ENCODE measurements at places on chromosomes 12 and 14. TPM values are rescaled to one million over a fixed set of nuclear protein-coding genes. Genes with fewer than 3 reads are reported as not detected.
A peak's percentile ranks its signal among the peaks of the same experiment; 100 is the strongest.

GRCh38 chr14:104303705-104304425 lies 165.5 kb downstream of the KIF26A start:
- H3K27me3 ChIP-seq = no peaks in the 10 kb centered on the region
- DNase-seq = no peak
- no peak overlapping the region for H3K4me3 ChIP-seq
- H3K36me3 ChIP-seq = no peaks in the 10 kb centered on the region
- H3K4me1 ChIP-seq = peaks cover 6% of the 10 kb centered on the region

GRCh38 chr14:94364037-94364436 lies 24.4 kb downstream of the SERPINA1 start:
- no peaks in the 10 kb centered on the region for H3K4me1 ChIP-seq
- no peak overlapping the region for H3K27ac ChIP-seq
- H3K4me3 ChIP-seq = no peak overlapping the region
- no peaks in the 10 kb centered on the region for H3K36me3 ChIP-seq
- DNase-seq = no peak

GRCh38 chr14:65413739-65414045 lies 1.2 kb downstream of the FUT8 start:
- no peaks in the 10 kb centered on the region for H3K4me1 ChIP-seq
- no peaks in the 10 kb centered on the region for H3K36me3 ChIP-seq

DPF3 gene
- 26.6 TPM for total RNA-seq

- no peak overlapping the region for H3K4me3 ChIP-seq
- DNase-seq = no peak
- H3K27ac ChIP-seq = no peak overlapping the region
- no peaks in the 10 kb centered on the region for H3K4me1 ChIP-seq
- H3K27me3 ChIP-seq = no peaks in the 10 kb centered on the region
- no peaks in the 10 kb centered on the region for H3K36me3 ChIP-seq
Measured at GRCh38 chr12:75938189-75938588, 93.4 kb downstream of the PHLDA1 start.

CD63 gene
- total RNA-seq = 1,041 TPM

DNA sequence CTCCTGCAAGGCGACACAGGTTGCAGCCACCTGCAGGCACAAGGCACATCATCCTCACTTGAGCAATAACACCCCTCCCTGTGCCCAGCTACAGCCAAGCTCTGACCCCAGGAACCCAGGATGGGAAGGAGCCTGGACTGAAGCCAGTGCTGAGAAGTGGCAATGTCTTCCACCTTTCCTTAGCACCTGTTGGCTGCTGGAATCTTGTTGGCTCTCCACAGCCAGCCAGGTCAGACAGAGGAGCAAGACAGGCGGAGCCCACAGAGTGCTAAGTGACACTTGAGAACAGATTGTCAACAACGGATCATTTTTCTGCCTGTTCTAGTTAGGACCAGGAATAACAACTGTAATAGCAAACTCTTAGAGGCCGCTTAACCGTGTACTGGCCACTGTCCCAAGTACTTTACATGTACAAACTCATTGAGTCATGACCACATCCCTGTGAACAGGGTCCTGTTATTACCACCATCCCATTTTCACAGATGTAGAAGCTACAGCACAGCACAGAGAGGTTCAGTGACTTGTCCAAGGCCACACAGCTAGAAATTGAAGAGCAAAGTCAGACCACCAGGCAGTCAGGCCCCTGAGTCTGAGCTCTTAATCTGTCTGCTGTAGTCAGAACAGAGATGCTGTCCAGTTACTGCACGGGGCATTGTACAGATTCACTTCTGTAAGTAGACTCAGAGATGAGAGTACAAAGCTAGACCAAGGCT lies 45.6 kb downstream of the RNFT2 start:
- no peaks in the 10 kb centered on the region for H3K36me3 ChIP-seq
- H3K4me3 ChIP-seq = no peak overlapping the region
- no peaks in the 10 kb centered on the region for H3K27me3 ChIP-seq
- H3K27ac ChIP-seq = no peak overlapping the region
- H3K4me1 ChIP-seq = no peaks in the 10 kb centered on the region

GRCh38 chr12:53484686-53485575 lies 14.3 kb downstream of the MAP3K12 start:
- no peaks in the 10 kb centered on the region for H3K4me1 ChIP-seq
- H3K27me3 ChIP-seq = no peaks in the 10 kb centered on the region
- DNase-seq = no peak
- no peak overlapping the region for H3K4me3 ChIP-seq
- H3K27ac ChIP-seq = no peak overlapping the region

GRCh38 chr14:40269436-40269835 lies 837.2 kb upstream of the FBXO33 start:
- H3K27me3 ChIP-seq = no peaks in the 10 kb centered on the region
- no peak overlapping the region for H3K27ac ChIP-seq
- no peak overlapping the region for H3K4me3 ChIP-seq

SLC7A7 gene
- 28.5 TPM for total RNA-seq

DNA sequence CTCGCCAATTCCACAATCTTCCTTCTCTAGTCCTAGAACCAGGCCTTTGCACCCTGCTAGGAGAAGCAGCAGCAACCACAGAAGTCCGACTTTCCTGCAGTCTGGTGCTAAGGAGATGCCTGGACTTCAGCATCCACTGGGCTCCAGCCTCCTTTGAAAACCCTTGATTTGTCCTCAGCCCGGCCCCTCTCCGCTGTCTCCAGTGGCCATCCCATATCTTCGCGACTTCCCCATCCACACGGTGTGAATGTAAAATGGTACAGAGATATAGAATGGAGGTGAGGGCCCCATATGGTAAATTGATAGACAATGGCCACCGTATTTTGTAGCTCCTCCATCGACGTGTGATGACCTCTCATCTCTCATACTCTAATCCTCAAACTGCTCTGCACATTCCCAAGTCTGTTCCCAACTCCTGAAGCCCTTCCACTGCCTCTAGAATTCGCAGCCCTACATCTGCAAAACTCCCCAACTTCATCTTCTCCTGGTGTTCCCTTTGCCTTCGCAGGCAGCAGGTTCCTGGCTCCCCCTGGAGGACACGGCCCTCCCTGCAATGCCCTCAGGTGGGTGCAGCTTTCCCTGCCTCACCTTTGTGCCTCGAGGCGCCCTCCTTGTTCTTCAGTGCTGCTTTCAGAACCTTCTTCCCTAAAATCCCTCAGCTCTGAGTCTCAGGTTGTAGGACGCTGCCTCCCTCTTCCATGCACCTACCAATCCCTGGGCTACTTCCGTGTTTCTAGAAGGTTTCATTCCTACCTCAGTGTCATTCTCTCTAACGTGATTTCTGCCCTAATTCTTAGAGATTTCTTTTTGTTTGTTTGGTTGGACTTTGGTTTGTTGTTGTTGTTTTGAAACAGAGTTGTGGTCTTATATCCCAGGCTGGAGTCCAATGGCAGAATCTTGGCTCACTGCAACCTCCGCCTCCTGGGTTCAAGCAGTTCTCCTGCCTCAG lies 36.7 kb downstream of the TMBIM6 start:
- H3K27me3 ChIP-seq = no peaks in the 10 kb centered on the region
- H3K27ac ChIP-seq = no peak overlapping the region
- no peak for DNase-seq
- H3K4me1 ChIP-seq = peaks cover 8% of the 10 kb centered on the region
- H3K36me3 ChIP-seq = no peaks in the 10 kb centered on the region
- H3K4me3 ChIP-seq = no peak overlapping the region

GRCh38 chr14:80055667-80056496 lies 155.4 kb downstream of the DIO2 start:
- no peak overlapping the region for H3K27ac ChIP-seq
- no peaks in the 10 kb centered on the region for H3K4me1 ChIP-seq
- no peak overlapping the region for H3K4me3 ChIP-seq
- no peaks in the 10 kb centered on the region for H3K27me3 ChIP-seq
- H3K36me3 ChIP-seq = no peaks in the 10 kb centered on the region

KRR1 gene
- total RNA-seq = 23.8 TPM

DENND5B gene
- total RNA-seq = 31.2 TPM

GRCh38 chr14:74574090-74574433 lies 38.0 kb downstream of the LTBP2 start:
- no peaks in the 10 kb centered on the region for H3K36me3 ChIP-seq
- no peak for DNase-seq
- H3K4me3 ChIP-seq = no peak overlapping the region
- H3K4me1 ChIP-seq = peaks cover 64% of the 10 kb centered on the region
- H3K27ac ChIP-seq = no peak overlapping the region

DNA sequence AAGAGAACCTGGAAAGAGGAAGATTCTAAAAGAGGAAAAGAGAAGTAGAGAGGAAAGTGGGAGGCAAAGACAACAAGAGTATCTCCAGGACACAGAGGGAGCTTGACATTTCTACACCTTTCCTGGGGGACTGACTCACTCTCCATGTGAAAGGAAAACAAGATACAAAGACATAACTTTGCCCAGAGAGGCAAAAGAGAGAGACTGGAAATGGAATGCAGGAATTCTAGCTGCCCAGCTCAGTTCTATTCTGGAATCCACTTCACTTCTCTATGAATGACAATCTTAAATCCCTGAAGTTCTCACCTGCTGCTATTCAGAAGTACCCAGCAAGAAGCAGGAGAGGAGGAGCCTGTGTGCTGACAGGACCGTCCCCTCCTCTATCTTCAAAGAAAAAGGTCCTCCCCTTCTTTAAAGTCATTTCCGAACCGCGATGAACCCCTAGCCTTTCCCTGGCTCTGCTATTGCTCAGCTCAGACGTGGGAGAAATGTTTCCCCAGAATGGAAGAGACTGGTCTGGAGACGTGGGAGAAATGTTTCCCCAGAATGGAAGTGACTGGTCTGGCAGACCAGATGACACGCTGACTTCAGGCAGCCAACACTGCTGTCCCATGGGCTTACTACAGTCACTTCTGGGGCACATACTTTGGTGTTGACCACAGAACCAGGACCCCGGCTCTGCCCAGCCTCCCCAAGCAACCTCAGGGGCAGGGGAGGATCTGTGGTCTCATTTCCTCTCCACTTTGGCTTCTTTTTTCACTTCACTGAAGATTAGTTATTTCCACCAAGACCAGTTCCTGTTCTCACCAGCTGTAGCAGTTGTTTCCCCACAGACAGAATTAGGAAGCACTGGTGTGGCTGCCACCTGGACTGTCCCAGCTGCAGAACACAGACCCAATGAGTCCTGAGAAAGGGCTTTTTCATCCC lies 8.3 kb downstream of the FMNL3 start:
- H3K36me3 ChIP-seq = no peaks in the 10 kb centered on the region
- peaks cover 64% of the 10 kb centered on the region for H3K4me1 ChIP-seq
- peak; percentile 74 for DNase-seq
- H3K27ac ChIP-seq = peak overlapping the region; percentile 75

Measured in right atrium auricular region (tissue), 2 donors.